Adipocyte (in vitro differentiated cells): ENCODE measurements at places on chromosomes 11 and 22.
A peak's percentile ranks its signal among the peaks of the same experiment; 100 is the strongest.

GRCh38 chr22:37819105-37819433 is 4.1 kb upstream of the GALR3 start:
- DNase-seq, result no peak

DNA sequence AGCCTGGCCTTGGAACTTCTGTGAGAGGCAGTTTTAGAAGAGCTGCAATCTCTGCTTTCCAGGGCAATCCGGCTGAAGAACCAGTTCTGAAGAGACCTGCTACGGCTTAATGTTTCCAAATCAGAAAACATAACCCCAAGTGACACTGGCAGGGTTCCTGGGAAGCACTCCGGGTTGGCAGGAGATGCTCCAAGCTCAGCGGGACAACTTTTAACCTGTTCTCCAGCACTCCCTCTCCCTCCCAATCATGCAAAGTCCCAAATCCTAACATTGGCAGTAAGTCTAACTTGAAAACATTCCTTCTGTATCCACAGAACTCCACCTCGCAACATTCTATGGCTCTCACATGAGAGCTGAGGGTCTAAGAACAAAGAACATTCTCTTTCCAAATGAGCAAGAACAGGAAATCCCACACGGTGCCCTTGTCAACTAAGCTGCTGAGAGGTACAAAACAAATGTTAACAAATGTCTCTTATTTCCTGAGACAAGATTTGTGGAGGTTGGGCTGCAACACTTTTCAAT is 48.5 kb upstream of the MN1 start:
- peak; percentile 53 for DNase-seq

DNA sequence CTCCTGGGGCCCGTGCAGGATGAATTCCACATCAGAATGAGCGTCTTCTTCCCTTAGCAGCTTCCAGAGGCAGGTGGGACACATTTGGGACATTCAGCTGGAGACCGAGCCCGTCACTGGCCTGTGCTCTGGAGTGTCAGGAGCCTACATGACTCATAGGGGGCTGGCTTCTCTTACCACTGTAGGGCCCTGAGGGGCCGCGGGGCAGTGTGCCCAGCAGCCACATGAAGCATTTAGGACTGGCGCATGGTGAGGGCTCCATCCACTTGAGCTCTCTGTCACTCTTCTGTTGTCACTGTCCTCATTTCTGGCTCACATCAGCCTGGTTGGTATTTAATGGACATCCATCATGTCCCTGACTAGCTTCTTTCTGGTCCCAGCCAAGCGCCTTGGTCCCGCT is 38.0 kb upstream of the TEF start:
- DNase-seq, result no peak

GRCh38 chr11:34206407-34207300 is 101.2 kb downstream of the NAT10 start:
- peak; percentile 53 for DNase-seq
